ENCODE measurements at places on chromosomes 16 and 17.
A peak's percentile ranks its signal among the peaks of the same experiment; 100 is the strongest.

DNA sequence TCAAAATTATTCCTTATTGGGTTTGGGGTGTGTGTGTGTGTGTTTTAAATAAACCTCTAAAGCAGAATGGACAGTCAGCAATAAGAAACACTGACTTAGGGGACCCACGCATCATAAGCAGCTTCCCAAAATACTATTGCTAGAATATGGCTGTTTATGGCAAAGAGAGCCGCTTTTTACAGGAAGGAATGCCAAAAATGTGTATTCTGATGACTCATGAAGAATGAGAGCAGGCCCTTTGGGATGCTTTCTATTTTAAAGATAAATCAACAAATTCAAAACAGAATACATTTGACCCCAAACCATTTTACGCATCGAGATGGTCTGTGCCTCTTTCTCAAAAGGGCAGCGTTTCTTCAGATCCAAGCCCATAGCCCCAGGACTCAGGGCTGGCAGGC, 37.5 kb downstream of the ARHGAP17 start:
- DNase-seq = no peak

GRCh38 chr16:61370564-61370963, 665.7 kb downstream of the CDH8 start:
- no peak for DNase-seq

- no peak for DNase-seq
Observed at GRCh38 chr17:3965118-3965800, 1.0 kb upstream of the ATP2A3 start.

GRCh38 chr17:82092628-82092994, 5.4 kb downstream of the FASN start:
- no peak for DNase-seq

DNA sequence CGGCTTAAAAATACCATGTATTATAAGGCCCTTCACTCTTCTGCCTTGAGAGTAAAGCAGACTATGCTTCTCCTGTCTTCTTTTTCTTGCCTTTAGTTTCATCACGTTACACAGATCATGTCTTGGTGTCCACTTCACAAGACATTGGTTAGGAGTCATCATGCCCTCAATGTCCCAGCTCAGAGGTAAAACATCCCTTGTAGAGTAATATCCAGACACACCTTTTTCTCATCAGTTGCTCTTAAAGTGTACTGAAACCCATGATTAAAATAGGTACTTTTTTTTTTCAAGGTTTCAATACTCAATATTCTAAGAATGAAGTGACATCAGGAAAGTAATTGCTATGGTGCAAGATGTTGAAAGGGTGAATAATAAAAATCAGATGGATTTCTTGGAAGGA, 267.8 kb downstream of the PMP22 start:
- DNase-seq = no peak

DNA sequence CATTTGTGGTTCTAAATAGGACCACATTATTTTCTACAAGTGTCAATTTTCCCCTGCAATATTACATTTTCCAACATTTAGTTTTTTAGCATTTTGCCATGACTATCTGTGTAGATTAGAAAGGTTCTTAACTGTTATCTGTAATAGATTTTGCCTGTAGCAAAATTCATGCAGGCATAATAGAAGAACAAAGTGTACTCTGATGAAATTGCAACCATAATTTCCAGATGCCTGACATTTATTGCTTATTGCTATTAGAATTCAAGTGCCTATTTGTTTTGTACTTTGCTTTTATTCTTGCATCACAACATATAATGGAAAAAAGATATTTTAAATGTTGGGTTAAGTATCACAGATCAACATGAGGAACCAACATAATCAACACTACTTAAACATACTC, 337.7 kb downstream of the TOX3 start:
- DNase-seq = no peak

- no peak for DNase-seq
Observed at GRCh38 chr16:56888806-56889205, 23.8 kb downstream of the SLC12A3 start.

DNA sequence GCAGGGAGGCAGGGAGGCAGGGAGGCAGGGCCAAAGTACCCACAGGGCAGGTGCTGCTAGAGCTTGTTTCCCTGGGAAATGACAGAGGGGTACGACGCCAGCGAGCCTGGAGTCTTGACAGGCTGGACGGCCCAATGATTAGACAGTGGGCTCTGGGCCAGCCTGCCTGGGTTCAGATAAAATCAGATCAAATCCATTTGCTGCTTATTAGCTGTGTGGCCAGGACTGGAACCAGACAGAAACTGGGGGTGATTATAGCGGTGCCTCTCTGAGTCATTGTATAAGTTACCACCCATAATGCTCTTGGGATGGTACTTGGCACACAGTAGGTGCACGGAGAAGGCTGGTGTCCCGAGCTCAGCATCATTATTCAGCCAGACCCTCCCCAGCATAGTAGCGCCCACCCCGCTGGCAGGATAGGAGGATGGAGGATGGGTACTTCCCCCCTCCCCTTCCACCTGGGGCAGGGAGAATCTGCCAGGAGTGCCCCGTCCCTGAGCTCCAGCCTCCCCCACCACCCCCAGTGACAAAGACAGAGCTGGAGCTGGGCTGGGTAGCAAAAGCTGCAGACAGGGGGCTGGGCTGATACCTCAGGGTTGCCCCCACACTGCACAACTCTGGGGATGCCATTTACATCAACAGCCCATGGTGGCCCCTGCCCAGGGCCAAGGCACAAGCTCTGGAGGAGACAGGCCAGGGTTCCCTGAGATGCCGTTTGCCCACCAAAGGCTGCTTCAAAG, 77.6 kb upstream of the TNRC6C start:
- DNase-seq = no peak

GRCh38 chr17:4584917-4585637, 748 bp downstream of the SMTNL2 start:
- no peak for DNase-seq

GRCh38 chr16:76639685-76640289, 362.6 kb downstream of the CNTNAP4 start:
- peak; percentile 32 for DNase-seq

- DNase-seq = no peak
Observed at GRCh38 chr16:19710991-19711545, 7.0 kb downstream of the KNOP1 start.

DNA sequence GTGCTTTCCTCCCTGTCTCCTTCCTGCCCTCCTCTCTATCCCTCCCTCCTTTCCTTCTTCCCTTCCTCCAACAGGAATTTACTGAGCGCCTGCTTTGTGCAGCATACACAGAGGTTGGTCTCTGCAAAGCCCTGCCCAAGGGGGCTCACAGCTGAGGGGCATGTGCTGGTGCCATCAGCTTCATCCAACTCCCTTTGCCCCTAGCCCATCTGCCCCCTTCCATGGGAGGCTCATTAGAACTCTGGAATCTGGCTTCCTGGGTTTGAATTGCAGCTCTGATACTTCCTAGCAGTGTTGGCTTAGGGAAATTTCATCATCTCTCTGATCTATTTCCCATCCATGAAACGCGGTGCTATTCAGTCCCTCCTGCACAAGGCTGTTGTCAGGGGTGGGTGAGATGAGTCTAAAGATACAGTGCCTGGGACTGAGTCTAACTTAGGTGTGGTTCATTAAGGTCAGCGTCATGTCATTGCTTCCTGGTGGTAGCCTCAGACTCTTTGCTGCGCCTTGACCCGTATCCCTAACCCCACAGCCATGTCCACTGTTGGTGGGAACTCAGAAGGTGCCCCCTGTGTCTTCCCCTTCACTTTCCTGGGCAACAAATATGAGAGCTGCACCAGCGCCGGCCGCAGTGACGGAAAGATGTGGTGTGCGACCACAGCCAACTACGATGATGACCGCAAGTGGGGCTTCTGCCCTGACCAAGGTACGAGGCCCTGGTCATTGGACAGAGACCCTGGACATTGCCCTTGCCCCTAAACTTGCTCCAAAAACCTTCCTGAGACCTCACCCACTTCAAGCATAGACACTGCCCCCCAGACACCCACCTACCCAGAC, 10.3 kb downstream of the MMP2 start:
- no peak for DNase-seq

DNA sequence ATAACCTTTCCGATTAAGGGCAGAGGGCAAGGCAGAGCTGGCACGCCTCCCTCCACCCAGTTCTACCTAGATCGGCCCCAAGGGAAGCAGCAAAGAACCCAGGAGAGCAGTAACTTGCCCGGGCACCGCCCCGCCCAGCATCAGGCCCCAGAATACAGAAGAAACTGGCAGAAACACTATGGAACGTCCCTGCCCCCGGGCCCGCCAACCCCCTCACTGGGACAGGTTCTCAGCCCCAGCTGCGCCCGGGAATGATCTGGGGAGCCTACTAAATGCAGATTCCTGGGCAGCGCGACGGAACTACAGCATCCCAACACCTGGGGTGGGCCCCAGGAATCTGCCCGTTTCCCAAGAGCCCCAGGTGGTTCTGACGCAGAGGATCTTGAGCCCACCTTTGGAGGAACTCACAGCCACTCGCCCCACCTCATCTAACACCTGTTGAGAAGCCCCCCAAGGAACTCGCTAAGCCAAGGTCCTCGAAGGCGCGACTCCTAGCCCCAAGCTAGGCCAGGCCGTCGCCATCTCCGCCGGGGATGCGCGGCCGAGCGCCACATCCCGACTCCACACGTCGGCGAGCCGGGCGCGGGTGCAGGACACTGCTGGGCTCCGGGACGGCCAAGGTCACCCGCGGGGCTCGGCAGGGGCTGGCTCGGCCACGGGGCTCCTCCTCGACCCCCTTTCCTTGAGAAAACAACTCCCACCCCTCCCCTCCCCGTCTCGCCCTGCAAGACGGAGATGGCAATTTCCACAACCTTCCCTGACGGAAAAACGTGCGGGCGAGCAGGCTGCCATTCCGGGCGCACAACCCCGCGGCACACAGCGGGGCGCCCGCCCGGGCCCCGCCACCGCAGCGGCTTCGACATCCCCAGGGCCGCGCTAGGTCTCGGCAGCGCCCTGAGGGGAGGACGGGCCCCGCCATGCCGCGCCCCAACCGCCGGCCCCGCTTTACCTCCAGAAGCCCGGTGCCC, 913 bp downstream of the CDIP1 start:
- DNase-seq = no peak

- DNase-seq = no peak
Observed at GRCh38 chr17:43327421-43327820, 71.4 kb upstream of the ARL4D start.

GRCh38 chr17:70772761-70773160, 603.4 kb downstream of the KCNJ2 start:
- no peak for DNase-seq

GRCh38 chr17:51238255-51238887, 21.5 kb downstream of the MBTD1 start:
- DNase-seq = no peak

DNA sequence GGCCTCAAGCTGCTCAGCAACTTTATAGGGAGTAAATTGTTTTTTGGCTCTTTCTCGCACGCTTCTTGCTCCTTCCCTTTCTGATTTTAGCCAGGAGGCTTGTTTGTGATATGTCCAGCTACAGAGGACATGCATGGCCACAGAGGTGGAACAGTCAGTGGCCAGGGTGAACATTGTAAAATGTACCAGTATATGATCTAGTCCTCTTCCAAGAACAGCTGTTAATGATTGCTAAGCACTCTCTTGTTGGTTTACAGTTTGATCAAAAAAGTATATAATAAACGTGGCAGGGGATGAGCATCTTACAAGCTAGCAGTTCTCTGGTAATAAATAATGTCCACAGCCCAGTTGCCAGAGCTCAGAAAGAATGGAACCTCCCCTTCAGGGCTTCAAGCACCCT, 461.7 kb upstream of the DYNLRB2 start:
- DNase-seq = no peak

DNA sequence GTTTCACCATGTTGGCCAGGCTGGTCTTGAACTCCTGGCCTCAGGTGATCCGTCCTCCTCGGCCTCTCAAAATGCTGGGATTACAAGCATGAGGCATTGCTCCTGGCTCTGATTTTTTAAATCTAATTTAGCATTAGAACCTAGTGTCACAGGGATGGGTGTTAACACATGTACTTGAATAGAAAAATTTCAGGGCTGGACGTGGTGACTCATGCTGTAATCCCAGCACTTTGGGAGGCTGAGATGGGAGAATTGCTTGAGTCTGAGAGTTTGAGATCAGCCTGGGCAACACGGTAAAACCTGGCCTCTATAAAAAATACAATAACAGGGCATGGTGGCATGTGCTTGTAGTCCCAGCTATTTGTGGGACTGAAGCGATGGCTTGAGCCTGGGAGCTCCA, 6.0 kb upstream of the RNF135 start:
- DNase-seq = no peak

- no peak for DNase-seq
Observed at GRCh38 chr16:75617121-75617520, 6.0 kb downstream of the ADAT1 start.

- no peak for DNase-seq
Observed at GRCh38 chr17:15284107-15284506, 19.0 kb upstream of the PMP22 start.

GRCh38 chr16:56477096-56477878, 25.9 kb downstream of the OGFOD1 start:
- no peak for DNase-seq

DNA sequence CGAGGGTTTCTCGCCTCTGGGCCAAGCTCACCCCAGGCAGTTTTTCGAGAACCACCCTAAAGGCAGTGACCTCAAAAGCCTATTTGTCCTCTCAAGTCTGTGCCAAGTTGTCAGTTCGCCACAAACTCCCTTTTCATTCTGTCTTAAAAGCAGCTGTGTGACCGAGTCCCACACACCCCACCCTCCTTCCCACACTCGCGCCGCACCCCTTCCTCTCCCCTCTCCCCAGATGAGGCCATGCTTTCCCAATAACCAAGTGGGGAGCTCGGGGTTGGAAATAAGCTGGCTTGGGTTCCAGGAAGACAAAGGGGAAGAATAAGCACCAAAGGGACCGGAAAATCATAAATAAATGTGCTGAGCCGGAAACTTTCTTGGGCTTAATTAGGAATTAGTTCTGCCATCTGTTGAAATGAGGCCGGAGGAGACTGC, 36.7 kb downstream of the GRIN2C start:
- peak; percentile 55 for DNase-seq

- no peak for DNase-seq
Observed at GRCh38 chr16:5549802-5550201, 452.2 kb upstream of the EEF2KMT start.

DNA sequence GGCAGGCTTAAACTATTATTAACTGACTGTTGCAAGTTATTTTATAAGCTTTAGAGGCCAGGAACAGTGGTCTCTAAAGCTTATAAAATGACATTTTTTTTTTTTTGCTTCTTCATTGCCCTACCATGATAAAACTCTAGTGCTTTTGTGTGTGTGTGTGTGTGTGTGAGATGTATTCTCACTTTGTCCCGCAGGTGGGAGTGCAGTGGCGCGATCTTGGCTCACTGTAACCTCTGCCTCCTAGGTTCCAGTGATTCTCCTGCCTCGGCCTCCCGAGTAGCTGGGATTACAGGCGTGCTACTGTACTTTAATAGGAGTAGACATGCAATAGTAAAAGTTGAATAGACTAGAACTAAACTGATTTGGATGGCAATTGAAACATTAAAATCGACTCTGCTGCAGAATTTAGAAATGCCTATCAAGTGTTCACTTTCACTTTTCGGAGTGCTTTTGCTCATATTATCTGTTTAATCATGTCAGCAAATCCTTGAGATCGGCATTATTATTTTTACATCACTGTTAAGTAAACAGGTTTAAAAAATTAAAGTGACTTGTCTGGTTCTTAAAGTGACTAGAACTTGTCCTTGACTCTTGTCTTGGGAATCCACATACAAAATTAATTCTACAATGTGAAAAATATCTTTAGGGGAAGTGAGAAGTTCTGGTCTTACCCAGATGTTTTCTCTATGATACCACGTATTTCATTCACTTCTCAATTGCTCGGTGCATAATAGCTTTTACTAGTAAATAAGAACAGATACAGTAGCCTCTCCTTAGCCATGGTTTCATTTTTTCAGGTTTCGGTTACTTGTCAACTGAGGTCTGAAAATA, 8.4 kb upstream of the PCTP start:
- DNase-seq = no peak

Data from NCI-H524 (cell line).